Stimulated activated CD4-positive, alpha-beta T cell treated with anti-CD3 and anti-CD28 coated beads, Interleukin-4, amount 100 ng/mL, for 24 hours (primary cell): ENCODE measurements at places on chromosomes 5 and 9.

GRCh38 chr9:124273427-124274160 is 15.8 kb downstream of the NEK6 start:
- no peak for DNase-seq

- no peak for DNase-seq
These were observed 42.0 kb downstream of the SUB1 start for GRCh38 chr5:32627219-32627870.

- DNase-seq = no peak
These were observed 16.2 kb downstream of the PHF2 start for GRCh38 chr9:93592643-93593021.

GRCh38 chr9:133538851-133539833 is 4.6 kb downstream of the ADAMTSL2 start:
- DNase-seq = no peak
